ENCODE measurements at places on chromosomes 3 and 15. TPM values are rescaled to one million over a fixed set of nuclear protein-coding genes. Genes with fewer than 3 reads are reported as not detected.

DNA sequence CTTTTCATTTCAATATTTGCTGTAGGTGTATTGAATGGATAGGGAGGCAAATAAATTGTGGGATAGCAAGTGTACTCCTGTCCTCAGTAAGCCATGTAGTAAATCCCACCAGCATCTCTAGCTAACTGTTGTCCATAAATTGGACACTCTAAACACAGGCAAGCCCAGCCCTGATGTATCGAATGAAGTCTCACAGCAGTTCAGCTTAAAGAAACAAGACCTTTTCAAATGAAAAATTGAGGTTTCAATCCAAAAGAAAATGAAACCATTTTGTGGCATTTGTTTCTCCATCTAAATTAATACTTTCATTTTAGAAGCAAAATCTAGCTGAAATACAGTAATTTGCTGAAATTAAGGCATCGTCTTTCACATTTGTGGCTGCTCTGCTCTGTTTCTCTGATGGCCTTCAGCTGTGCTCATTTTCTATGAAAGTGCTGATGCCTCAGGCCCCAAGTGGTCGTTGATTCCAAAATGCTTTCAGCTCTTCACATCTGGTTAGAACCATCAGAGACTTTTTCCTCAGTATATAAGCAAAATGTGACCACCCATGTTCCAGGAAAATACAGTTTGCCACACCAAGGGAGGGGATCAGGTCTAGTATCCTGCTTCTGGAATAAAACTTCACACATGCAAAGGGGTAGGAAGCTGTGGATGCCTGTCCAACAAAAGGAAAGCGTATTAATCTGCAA is 245.0 kb downstream of the ZMAT3 start:
- H3K27me3 ChIP-seq: no peaks in the 10 kb centered on the region
- DNase-seq: no peak
- H3K36me3 ChIP-seq: no peaks in the 10 kb centered on the region
- no peaks in the 10 kb centered on the region for H3K4me1 ChIP-seq
- no peak overlapping the region for H3K4me3 ChIP-seq

GRCh38 chr3:125350597-125350996 is 24.5 kb downstream of the ZNF148 start:
- no peaks in the 10 kb centered on the region for H3K36me3 ChIP-seq
- no peaks in the 10 kb centered on the region for H3K27me3 ChIP-seq
- no peak overlapping the region for H3K4me3 ChIP-seq
- H3K4me1 ChIP-seq: no peaks in the 10 kb centered on the region

- no peaks in the 10 kb centered on the region for H3K4me1 ChIP-seq
- no peaks in the 10 kb centered on the region for H3K36me3 ChIP-seq
- H3K27ac ChIP-seq: no peak overlapping the region
- no peaks in the 10 kb centered on the region for H3K27me3 ChIP-seq
These were observed 150.5 kb downstream of the CFAP20DC start for GRCh38 chr3:58899159-58899952.

- no peak overlapping the region for H3K27ac ChIP-seq
- H3K36me3 ChIP-seq: no peaks in the 10 kb centered on the region
- no peak for DNase-seq
- H3K4me1 ChIP-seq: no peaks in the 10 kb centered on the region
- H3K4me3 ChIP-seq: no peak overlapping the region
These were observed 42.8 kb downstream of the TMEM108 start for GRCh38 chr3:133081016-133081415.

DNA sequence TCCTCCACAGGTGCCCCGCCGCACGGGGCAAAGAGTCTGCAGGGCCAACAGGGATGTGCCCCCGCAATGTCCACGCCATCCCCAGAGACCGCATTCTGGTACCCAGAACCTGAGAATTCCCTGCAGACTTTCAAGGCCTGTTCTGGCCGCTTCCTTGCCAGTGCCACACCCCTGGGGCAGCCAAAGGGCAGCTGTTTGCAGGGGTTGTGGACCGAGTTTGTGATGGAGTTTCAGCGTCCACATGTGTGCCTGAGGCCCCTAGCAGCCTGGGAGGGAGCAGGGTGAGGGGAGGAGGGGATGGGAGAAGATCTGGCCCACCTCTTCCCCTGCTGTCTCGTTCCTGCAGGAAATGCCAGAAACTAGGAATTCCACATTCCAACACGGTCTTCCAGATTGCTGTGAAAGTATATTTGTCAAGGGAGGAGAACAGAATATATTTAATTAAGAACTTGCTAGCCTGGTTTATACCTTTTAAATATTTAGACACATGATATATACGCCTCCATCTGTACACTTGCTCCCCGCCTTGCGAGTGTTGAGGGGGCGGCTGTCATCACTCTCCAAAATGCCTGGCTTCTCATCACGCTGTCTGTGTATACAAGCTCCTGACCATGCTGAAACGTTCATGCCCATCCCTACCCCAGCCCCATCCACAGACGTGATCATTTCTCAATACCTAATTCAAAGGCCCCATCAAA is 31.1 kb upstream of the RASA2 start:
- DNase-seq: no peak
- no peaks in the 10 kb centered on the region for H3K27me3 ChIP-seq
- H3K36me3 ChIP-seq: no peaks in the 10 kb centered on the region
- no peaks in the 10 kb centered on the region for H3K4me1 ChIP-seq

DNA sequence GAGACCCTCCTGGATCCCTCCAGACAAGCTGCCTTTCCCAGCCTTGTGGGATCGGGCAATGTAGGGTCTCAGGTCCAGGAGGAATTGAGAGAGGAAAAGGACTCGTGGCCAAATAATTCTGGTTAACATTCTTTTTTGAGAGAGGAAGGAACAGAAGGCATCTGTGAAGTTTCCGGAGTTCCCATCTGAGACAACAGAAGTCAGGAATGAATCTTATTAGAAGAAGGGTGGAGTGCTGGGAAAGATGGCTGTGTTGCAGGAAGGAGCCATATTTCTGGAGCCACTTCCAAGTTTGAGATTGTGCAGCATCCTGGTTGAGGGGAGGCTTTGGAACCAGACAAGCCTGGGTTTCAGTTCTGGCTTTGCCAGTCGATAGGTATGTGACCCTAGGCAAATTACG is 9.4 kb downstream of the BOC start:
- H3K4me1 ChIP-seq: no peaks in the 10 kb centered on the region
- no peak overlapping the region for H3K4me3 ChIP-seq
- DNase-seq: no peak
- no peaks in the 10 kb centered on the region for H3K36me3 ChIP-seq
- H3K27me3 ChIP-seq: no peaks in the 10 kb centered on the region

DNA sequence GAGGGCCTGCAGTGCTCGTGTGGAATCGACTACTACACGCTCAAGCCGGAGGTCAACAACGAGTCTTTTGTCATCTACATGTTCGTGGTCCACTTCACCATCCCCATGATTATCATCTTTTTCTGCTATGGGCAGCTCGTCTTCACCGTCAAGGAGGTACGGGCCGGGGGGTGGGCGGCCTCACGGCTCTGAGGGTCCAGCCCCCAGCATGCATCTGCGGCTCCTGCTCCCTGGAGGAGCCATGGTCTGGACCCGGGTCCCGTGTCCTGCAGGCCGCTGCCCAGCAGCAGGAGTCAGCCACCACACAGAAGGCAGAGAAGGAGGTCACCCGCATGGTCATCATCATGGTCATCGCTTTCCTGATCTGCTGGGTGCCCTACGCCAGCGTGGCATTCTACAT is 3.8 kb downstream of the RHO start:
- no peaks in the 10 kb centered on the region for H3K36me3 ChIP-seq
- DNase-seq: no peak
- H3K4me1 ChIP-seq: peaks cover 3% of the 10 kb centered on the region
- no peak overlapping the region for H3K4me3 ChIP-seq
- no peak overlapping the region for H3K27ac ChIP-seq

DNA sequence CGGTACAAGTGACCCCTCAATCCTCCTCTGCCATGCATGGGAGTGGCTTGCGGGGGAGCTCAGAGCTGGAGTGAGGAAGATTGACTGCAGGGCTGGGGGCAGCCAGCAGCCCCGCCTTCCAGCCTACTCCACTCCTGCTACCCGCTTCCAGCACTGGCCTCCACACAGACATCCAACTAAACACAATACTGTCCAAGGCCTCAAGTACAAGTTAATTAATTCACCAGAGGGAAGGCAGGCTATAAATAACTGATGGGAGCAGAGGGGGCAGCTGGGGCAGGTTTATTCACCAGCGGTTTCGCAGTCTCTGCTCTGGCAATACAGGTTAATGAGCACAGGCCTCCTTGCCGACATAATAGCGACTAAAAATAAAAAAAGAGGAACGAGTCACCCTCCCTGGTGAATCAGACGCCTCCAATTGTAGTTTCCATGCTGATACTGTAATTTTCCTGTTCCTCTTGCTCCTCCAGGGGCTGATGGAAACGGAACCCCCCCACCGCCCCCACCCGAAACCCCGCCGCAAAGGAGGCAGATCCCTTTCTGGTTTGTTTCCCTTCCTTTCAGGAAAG is 166.4 kb upstream of the TLE3 start:
- DNase-seq: peak; percentile 94
- no peak overlapping the region for H3K27ac ChIP-seq
- H3K4me3 ChIP-seq: no peak overlapping the region
- peaks cover 6% of the 10 kb centered on the region for H3K4me1 ChIP-seq
- H3K36me3 ChIP-seq: no peaks in the 10 kb centered on the region
- no peaks in the 10 kb centered on the region for H3K27me3 ChIP-seq

GRCh38 chr15:63390689-63391088 is 9.0 kb upstream of the CA12 start:
- no peak for DNase-seq
- no peaks in the 10 kb centered on the region for H3K36me3 ChIP-seq
- H3K27ac ChIP-seq: no peak overlapping the region
- peaks cover 13% of the 10 kb centered on the region for H3K4me1 ChIP-seq

- H3K27me3 ChIP-seq: no peaks in the 10 kb centered on the region
- H3K36me3 ChIP-seq: no peaks in the 10 kb centered on the region
- H3K27ac ChIP-seq: no peak overlapping the region
These were observed 6.3 kb downstream of the CSK start for GRCh38 chr15:74788042-74788682.

GRCh38 chr3:114496021-114496434 is 202.2 kb downstream of the TIGIT start:
- no peaks in the 10 kb centered on the region for H3K4me1 ChIP-seq
- H3K4me3 ChIP-seq: no peak overlapping the region

- H3K4me1 ChIP-seq: no peaks in the 10 kb centered on the region
- H3K36me3 ChIP-seq: no peaks in the 10 kb centered on the region
- no peak overlapping the region for H3K4me3 ChIP-seq
- no peak for DNase-seq
- H3K27me3 ChIP-seq: no peaks in the 10 kb centered on the region
These were observed 536.0 kb upstream of the TBL1XR1 start for GRCh38 chr3:177733233-177733632.

DNA sequence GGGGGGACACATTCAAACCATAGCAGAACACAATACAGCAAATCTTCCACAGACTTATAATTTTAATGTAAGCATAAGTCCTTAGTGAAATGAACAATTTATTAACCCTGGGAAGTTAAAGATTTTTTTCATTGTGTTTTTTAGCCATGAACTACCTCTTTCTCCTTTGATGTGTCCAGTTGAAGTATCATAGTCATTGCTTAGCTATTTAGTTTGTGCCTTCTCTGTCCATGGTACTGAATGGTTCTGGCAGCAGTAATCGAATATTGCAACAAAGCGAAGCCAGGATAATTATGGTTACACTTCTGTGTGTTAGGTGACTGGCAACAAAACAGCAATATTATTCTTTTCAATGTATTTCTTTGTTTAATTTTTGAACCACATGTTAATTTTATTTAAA is 403.0 kb upstream of the ONECUT1 start:
- no peaks in the 10 kb centered on the region for H3K4me1 ChIP-seq
- H3K27ac ChIP-seq: no peak overlapping the region
- H3K36me3 ChIP-seq: no peaks in the 10 kb centered on the region
- peak; percentile 69 for DNase-seq

DNA sequence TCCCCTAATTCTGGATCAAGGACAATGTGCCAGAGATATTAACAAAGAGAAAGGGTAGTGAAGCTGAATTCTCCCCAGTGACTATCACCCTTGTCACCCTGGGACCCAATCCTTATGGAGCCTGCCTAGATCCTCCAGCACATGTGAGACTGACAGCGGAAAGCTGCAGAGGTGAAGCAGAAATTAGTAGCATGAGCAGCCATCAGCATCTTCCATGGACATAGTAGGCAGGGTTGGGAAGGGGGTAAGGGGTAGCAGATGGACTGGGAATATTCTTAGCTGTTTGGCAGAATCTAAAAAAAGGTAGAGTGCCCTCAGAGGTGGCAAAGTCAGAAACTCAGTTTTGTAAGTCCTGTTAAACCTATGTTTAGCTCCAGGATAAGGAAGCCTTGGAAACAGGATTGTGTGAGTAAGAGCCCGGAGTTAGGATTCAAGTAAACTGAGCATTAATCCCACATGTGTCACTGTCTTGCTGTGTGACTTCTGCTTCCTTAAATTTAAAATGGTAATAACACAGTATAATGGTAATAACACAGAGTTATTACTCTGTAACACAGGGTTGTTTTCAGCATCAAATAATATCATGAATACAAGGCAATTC is 14.5 kb downstream of the GOLIM4 start:
- H3K4me3 ChIP-seq: no peak overlapping the region
- no peaks in the 10 kb centered on the region for H3K4me1 ChIP-seq
- no peaks in the 10 kb centered on the region for H3K27me3 ChIP-seq
- no peaks in the 10 kb centered on the region for H3K36me3 ChIP-seq
- H3K27ac ChIP-seq: no peak overlapping the region

GRCh38 chr3:163056874-163057497 is 1560.4 kb downstream of the OTOL1 start:
- no peaks in the 10 kb centered on the region for H3K27me3 ChIP-seq
- no peak for DNase-seq
- no peaks in the 10 kb centered on the region for H3K4me1 ChIP-seq

DNA sequence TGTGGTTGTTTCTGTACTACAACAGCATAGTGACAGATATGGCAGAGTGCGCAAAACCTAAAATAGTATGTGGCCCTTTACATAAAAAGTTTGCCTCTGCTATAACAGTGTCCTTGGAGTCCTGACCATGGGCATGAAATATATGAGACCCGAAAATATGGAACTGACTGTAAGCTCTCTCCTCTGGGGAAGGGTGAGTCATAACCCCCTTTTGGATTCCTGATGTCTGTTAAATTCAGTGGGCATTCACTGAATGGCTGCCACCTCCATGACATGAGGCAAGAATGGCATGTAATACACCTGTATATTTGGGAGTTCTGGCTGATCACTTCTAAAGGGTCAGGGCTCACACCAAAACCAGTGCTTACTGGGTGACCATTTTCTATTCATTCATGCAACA is 6.1 kb downstream of the TBC1D2B start:
- no peak overlapping the region for H3K4me3 ChIP-seq
- no peak overlapping the region for H3K27ac ChIP-seq
- peaks cover 40% of the 10 kb centered on the region for H3K4me1 ChIP-seq
- no peak for DNase-seq

ZNF662 gene
- total RNA-seq: 12.8 TPM

TMC3 gene
- not detected for total RNA-seq

ZNF620 gene
- 6.9 TPM for total RNA-seq

KNG1 gene
- total RNA-seq: 8.7 TPM

CELSR3 gene
- 2.0 TPM for total RNA-seq

ZNF710 gene
- total RNA-seq: 17.0 TPM

DUOX1 gene
- total RNA-seq: 1.6 TPM

FETUB gene
- total RNA-seq: not detected

IQCF5 gene
- not detected for total RNA-seq

SHC4 gene
- total RNA-seq: 0.50 TPM

WNT5A gene
- 9.9 TPM for total RNA-seq

CTXN2 gene
- 0.06 TPM for total RNA-seq

Data from kidney (tissue), 22 donors.